ENCODE measurements at places on chromosomes 12 and 14.

DNA sequence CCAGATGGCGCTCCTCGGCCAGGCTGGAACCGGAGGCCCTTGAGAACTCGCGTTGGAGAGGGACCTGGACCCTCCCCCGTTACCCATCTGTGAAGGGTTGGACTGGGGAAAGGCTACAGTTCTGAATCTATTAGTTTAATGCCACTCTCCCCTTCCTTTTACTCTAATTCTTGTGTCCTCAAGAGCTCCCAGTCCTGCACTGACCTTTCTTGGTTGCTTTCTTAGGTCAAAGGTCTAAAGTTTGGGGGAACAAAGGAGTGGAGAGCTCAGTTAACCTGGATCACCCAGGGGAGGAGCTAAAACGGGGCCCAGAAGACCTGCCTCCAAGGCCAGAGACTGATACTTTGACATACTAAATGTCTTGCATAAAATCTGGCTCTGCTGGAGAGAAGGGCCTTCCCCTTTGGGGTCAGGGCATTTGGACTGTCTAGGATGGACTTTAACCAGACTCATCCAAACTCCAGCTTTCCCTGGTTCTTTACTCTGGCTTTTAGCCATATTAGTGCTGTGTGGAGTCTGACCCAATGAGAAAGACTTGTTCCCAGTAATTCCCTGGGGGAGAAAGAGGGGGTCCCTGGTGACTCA lies 923 bp upstream of the MLF2 start:
- no peak for DNase-seq

GRCh38 chr12:48413388-48413787 lies 59.0 kb upstream of the ANP32D start:
- DNase-seq: no peak

GRCh38 chr14:93320489-93320888 lies 12.3 kb downstream of the BTBD7 start:
- DNase-seq: no peak

- DNase-seq: no peak
Measured at GRCh38 chr14:68368850-68369249, 424.0 kb downstream of the ZFP36L1 start.

GRCh38 chr12:50201987-50202521 lies 34.9 kb upstream of the CERS5 start:
- no peak for DNase-seq

- peak; percentile 84 for DNase-seq
Measured at GRCh38 chr12:661720-662486, 1.3 kb downstream of the NINJ2 start.

DNA sequence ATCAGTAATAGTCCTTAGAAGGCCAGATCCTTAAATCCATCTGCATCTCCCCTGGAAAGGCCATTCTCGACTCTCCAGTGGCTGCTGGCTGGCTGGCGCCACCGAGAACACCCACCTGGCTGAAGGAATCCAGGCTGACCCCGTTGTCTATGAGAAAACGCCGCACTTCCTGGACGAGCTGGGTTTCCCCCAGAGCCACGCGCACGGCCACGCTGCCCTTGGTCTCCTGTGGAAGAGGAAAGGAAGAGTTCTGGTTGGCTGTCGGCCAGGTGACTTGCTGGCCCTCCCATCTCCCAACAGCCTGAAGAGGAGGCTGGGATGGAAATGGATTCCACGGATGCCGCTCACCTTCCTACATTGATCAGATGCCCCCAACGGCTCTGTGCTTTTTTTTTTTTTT lies 23.9 kb downstream of the RBM19 start:
- no peak for DNase-seq

DNA sequence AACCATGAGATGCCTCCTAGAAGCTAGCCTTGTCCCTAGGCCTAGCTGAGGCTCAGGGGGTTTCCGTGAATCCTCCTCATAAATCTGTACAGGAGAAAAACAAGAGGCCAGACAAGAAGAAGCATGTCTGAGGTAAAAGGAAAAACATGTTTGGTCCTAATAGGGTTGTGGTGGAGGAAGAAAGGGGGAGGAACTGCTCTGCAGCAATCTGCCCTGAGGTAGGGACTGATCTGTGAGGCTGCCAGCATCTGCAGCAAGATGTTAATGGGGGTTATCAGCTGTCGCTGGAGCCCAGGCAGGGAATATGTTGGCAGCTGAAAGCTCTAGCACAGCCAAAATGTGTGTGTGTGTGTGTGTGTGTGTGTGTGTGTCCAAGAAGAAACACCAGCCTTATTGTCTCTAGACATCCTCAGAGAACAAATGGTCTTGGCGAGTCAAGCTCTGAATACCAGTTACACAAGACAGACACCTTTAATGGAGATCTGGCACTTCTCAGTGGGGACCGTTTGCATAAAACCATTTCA lies 218.5 kb downstream of the NUAK1 start:
- peak; percentile 43 for DNase-seq

DNA sequence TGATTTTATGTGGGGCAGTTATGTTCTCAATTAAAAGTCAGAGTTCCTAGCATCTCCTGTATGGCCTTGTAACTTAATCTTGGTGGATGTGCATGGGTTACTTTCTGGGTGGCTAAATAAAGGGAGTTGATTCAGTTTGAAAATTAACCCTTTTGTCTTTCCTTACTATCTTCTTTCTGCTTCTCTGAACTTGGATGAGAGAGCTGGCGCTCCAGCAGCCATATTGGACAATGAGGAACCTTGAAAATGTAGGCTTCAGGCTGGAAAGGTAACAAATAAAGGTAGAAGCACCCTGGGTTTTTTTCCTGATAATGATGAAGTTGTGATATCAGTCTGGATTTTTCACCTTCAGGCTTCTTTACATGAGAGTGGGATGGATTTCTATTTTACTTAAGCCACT lies 714.1 kb upstream of the TMEM132C start:
- DNase-seq: no peak

GRCh38 chr12:93860668-93861373 lies 183.6 kb downstream of the CRADD start:
- DNase-seq: no peak

GRCh38 chr12:27338473-27338872 lies 5.8 kb downstream of the BMAL2 start:
- DNase-seq: no peak

DNA sequence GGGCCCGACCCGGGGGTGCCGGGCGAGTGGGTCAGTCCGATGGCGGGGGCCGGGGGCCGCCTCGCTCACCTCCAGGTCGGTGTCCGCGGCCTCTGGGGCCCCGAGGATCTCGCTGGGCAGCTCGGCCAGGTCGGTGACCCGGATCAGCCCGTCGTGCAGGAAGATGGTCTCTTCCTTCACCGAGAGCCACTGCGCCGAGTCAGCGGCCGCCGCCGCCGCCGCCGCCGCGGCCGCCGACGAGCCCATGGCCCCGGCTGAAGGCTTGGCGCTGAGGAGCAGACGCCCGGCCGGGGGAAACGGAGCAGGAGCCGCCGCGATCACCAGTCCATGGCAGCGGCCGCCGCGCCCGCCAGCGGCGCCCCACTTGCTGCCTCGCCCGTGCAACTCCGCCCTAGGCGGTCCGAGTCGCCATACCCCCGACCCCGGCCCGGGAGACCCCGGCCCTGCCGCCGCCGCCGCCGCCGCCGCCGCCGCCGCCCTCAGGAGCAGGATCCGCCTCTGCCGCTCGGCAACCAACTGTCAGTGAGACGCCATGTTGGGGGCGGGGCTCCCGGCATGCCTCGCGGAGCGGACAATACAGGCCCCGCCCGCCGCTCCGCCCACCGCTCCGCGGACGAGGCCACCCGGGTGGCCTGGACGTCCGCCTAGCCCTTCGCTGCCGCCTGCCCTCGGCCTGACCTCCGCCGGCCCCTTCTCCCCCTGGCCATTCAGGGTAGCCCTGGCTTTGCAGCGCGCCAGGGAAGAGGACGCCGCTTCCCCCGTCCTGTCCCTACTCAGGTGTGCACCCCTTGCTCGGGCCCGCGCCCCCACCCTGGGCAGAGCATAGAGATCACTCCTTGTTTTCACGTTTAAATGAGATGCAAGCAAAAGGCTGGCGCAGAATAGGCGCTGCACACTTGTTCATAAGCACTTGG lies at the start of gene HECTD4:
TSS of gene HECTD4 (minus strand) at position 549 of the 914 bp plus-strand sequence. CDS start at position 246, 303 bp downstream.
- peak; percentile 99 for DNase-seq

- peak; percentile 90 for DNase-seq
Measured at GRCh38 chr14:22980672-22981089, 1.7 kb downstream of the AJUBA start.

- no peak for DNase-seq
Measured at GRCh38 chr12:118409834-118410233, 33.5 kb downstream of the SUDS3 start.

- DNase-seq: no peak
Measured at GRCh38 chr12:70556179-70556869, 80.9 kb downstream of the PTPRB start.
